ENCODE measurements at places on chromosomes 16 and 17.
A peak's percentile ranks its signal among the peaks of the same experiment; 100 is the strongest.

GRCh38 chr16:4319454-4320421 lies 3.9 kb downstream of the GLIS2 start:
- no peak for DNase-seq

DNA sequence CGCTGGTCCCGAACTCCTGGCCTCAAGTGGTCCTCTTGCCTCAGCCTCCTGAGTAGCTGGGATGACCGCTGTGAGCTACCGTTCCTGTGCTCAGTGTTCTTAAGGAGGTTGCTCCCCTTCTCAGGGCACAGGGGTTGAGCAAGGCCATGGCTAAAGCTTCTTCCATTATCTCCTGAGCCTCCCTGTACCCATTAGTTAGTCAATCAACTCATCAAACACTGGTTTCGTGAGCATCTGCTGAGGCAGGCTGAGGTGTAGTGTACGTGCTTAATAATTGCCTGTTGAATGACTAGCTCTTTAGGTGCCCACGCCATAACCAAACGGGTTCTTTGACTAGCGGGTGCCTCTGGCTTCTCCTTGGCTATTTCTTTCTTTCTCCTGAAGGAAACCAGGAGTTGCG lies 11.7 kb downstream of the SGCA start:
- DNase-seq: no peak

GRCh38 chr17:65198653-65199382 lies 61.6 kb downstream of the RGS9 start:
- no peak for DNase-seq

- DNase-seq: no peak
These were observed 10.5 kb downstream of the PPM1D start for GRCh38 chr17:60610473-60610872.

DNA sequence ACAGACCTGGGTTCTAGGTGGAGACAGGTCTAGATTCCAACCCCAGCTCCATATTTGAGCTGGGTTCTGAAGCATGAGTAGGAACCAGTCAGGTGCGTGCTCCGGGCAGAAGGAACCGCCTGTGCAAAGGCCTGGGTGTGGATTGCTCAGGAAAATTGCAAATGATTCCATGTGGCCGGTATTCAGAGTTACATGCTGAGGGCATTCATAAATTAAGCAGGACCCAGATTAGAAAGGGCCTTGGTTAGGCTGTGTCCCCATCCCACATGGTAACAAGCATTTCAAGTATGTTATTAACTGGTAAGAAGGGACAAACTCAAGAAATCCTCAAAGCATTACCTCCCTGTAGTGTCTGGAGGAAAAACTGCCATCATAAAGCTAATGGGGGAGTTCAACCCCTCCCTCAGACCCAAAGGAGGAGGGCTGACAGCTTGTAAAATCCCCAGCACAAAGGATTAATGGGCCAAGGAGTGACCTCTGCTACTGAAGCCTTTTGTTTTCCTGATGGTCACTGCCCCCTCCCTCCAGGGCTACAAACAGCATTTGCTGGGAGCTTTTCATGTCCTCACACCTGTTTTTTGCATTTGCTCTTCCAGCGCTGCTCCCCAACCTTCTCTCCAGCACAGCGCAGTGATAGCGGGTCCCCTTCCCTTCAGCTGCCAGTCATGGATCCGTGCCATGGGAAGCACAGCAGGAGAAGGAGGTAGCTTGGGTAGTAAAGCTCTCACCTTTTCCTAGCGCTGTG lies 218.0 kb downstream of the C16orf95 start:
- no peak for DNase-seq

DNA sequence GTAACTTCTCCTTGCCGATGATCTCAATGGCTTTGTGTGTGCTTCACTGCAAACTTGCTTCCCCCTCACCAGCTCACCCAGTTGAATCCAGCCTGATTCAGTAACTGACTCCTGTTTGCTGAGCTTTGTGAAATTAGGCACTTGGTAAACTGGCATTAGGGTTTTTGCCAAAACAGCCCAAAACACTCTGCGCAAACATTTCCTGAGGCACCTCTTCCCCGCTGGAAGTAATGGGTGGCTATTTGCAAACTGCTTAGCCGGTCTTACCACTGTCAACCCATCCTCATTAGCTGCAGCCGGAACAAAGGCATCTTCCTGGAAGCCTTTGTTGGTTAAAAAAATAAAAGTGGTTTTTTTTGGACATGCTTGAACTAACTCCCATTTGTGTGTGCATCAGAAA lies 353.2 kb downstream of the MAF start:
- DNase-seq: no peak

- DNase-seq: no peak
These were observed 299.3 kb downstream of the SOX9 start for GRCh38 chr17:72419866-72420774.

GRCh38 chr17:58412961-58413586 lies 4.3 kb downstream of the RNF43 start:
- DNase-seq: no peak

DNA sequence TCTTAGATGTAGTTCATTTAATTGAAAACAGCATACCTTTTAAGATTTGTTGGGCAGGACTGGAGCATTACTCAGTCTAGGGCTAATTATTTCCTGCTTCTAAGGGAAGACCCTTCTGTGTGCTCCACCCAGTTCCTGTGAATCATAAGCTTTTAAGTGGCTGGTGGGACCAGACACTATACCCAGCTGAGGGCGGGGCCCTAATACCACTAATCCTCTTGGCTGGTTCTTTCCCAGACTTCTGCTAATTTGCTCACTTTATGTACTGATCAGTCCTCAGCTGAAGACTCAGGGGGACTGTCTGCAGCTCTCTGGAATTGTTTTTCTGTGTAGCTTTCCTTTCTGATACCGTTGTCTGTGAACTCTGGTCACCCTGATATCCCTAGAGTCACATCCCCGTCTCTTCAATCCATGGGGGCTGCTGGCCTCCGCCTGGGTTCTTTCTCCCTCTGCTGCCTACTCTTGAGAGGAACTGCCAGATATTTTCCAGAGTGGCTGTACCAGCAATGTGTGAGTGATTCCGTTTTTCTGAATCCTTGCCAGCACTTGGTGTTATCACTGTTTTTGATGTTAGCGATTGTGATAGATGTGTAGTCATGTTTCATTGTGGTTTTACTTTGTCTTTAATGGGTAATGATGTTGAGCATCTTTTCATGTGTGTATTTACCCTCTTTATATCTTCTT lies 35.1 kb downstream of the MFSD11 start:
- DNase-seq: no peak

DNA sequence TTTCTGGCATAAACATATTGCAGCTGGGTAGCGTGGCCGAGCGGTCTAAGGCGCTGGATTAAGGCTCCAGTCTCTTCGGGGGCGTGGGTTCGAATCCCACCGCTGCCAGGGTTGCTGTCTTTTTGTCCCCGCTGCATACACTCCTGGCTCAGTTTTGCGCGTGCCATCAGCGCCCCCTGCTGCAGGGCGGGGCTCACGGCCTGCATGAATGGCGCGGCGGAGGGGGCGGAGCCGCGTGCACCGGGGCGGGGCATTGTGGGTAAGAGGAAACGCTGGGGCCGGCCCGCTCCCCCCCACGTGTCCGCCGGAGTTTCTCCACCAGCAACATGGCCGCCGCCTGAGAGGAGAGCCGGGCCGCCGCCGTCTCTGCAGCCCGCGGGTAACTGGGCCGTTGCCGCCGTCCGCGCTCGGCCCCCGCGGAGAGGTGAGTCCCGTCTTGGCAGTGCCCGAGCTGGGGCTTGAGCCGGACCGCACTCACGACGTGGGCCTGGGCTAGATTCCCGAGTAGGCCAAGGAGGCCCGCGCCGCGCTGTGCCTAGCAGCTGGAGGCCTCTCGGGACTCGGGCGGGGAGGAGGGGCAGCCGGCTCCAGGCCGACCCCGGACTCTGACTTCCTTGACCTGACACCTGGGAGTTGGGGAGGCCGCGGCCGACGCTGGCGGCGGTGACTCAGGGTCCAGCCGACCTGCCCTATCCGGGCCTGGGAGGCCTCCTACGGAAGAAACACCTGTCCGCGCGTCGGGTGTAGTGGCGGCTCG lies at the start of gene POLR3E:
POLR3E (plus strand) TSS at position 296 of the 757 bp plus-strand sequence. CDS start 5,560 bp downstream, outside the sequence.
- peak; percentile 99 for DNase-seq

DNA sequence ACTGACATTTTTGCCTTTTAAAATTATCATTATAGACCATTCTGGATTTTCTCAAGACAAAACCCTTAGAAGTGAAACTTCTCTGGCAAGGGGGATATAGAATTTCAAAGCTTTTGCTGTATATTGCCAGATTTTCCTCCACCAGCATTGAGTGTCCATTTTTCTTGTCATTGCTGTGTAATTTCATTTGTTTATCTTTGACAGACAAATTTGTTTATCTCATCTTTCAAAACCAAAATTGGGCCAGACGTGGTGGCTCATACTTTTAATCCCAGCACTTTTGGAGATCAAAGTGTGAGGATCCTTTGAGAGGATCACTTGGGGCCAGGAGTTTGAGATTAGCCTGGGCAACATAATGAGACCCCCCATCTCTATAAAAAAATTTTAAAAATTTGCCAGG lies 16.0 kb upstream of the ARL2BP start:
- no peak for DNase-seq

DNA sequence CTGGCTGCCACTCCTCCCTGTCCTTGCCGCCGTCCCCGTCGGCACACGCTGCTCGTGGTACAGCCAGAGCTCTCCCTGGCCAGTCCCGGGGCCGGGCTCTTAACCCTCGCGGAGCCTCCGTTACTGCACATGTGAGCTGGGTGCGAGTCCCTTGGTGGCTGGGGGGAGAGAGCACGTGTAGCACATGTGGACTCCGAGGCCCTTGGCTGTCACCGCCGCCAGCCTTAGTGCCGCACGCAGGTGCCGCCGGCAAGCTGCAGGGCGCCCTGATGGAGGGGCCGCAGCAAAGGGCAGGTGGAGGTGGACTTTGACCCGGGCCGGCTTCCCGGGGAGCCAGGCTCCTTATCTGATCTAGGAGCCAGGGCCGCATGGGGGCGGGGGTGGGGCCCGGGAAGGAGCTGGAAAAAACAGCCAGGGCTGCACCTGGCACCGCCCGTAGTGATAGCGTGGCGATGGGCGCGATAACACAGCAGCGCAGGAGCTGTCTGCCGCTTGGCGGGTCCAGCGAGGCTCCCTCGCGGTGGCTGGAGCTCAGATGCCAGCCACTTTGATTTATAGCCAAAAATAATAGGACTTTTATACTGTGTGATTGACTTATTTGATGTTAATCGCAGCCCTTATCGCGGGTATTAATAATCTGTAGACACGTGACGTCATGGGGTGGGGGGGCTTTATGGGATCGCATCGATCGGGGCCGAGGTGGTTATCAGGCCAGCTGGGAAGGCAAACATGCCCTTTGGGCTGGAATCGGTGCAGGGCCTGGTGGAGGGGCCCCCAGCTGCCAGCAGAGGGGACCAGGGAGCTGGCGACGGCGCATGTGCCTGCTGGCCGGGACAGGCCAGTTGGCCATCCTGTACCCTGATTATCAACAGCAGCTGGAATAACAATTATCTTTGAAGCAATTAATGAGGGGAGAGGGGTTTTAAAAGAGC lies 35.1 kb downstream of the ZFPM1 start:
- DNase-seq: no peak

DNA sequence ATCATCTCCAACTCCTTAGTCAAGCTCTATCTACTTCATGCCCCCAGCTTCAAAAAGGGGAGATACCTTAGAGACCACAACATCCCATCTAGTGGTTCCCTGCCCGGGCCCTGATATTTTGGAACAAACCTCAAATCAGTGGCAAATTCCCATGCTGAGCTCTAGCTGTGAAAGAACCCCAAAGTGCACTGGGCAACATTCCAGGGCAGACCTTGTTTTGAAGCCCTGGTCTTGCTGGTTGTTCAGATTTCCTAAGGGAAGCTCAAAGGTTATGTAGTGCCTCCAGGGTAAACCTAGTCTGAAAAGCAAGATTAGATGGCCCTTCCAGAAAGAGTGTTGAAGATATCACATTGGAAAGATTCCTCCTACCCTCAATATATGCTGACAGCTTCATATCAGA lies 16.3 kb downstream of the FAM117A start:
- no peak for DNase-seq

DNA sequence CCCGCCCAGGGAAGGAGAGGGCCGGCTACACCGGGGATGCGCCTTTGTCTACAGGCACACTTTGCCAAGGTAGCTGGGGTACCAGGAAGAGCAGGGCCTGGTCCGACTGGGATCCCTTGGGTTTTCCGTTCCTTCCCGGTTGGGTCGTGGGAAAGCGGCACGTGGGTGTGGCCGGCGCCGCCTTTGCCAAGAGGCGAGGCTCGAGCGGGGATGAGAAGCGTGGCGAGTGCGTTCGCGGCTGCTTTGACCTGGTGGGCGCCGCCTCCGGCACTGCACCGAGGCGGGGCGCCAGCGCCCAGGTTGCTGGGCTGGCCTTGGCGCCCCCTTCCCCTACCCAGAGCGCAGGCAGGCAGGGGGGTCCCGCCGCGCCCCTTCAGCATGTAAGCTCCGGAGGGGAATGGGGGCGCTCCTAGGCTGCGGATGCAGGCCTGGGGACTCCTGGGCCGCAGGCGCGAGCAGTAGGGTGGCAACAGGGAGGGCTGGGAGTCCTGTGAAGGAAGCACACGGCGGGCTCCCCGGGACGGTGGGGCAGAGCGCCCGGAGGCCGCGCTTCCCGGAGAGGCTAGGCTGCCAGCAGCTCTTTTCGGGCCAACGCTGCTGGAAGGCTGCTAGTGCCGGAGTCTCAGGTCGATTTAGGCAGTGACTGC lies 2.0 kb downstream of the HAS3 start:
- no peak for DNase-seq

GRCh38 chr17:82372249-82373071 lies 895 bp downstream of the UTS2R start:
- no peak for DNase-seq

GRCh38 chr17:47678196-47678595 lies 15.8 kb upstream of the TBKBP1 start:
- DNase-seq: no peak

GRCh38 chr17:4476017-4476416 lies 22.7 kb upstream of the SPNS2 start:
- no peak for DNase-seq

GRCh38 chr16:80167657-80168390 lies 373.0 kb upstream of the DYNLRB2 start:
- DNase-seq: no peak

DNA sequence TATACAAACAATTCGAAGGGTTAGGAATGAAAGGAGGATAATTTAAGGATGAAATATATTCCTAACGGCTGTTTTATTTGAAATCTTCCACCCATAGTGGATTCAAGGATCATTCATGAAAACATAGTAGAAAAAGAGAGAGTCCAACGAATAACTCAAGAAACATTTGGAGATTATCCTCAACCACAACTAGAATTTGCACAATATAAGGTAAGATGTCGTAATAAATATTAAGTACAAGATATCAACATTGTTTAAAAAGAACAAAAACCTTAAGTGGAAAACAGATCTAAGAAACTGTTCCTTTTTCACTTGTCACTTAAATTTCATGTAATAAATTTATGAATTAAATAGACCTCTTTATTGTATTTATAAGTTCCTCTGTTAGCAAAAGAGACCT lies 9.2 kb upstream of the ATMIN start:
- DNase-seq: no peak

GRCh38 chr16:9909072-9909825 lies 273.0 kb downstream of the GRIN2A start:
- DNase-seq: no peak

DNA sequence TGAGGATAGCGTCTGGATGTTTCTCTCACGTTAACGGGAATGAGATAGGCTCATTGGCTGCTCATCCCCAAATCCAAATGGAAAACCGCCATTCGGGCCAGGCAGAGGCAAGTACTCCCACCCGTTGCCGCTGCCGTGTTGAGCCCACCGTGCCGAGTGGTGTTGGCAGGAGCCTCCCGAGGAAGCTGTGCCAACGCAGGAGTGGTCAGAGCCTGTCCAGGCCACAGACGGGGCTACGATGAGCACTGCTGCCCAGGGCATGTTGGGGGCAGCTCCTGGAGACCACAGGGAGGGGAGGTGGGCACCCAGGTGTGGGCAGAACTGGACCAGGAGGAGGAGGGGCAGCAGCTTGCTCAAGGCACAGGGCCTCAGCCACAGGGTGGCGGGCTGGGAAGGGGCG lies 72.0 kb downstream of the KLHDC4 start:
- DNase-seq: no peak

- peak; percentile 82 for DNase-seq
These were observed 12.7 kb downstream of the COG1 start for GRCh38 chr17:73205459-73205961.
